Right renal cortex interstitium (tissue), 3 donors: ENCODE measurements at places on chromosomes 16 and 17.

DNA sequence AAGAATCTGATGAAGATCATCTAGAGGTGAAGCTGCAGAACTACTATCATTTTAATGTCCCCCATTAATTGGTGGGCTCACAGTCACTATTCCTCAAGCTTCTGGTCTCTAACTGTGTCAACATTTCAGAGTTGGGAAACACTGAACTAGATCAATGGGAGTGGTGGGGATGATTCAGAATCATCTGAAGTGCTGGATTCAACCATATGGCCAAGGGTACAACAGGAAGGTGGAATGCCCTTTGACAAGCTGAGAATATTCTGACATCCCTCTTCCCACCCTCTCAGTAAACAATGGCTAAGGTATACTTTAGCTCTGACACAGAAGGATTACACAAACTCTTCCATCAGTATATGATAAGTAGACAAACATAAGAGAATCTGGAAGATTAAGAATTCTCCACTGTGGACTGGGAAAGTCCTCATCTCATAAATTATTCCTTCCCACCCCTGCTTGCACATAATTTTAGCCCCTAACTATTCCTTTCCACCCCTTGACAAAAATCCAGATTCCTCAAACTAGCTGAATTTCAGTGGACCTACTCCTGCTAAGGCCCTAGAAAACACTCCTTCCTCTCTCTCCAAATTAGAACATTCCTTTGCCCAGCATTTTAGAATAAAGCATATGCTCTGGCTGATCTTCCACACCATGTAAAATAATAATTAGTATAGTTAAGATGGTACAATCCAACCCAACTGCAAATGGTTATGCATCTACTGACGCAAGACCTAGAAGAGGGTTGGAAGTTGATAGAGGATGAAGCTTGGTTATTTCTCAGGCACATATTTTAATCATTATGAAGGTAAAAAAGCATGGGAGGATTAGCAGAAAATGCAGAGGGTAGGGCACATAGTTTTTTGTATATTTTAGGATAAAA, 16.3 kb upstream of the RFFL start:
- no peak for DNase-seq

DNA sequence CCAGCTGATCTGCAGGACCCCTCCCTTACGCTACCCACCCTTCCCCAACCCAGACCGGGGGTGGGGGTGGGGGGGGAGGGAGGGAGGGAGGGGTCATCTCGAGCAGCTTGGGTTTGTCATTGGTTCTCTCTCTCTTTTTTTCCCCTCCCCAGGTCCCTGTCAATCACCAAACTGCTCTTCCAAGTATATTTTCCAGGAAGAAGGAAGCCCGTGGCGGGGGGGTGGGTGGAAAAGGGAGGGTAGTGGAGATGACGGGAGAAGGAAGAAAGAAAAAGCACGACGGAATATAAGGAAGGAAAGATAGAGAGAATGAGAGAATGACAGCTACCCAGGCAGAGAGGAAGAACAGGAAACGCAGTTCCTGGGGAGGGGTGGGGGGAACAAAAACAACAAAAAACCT, 17.9 kb downstream of the SALL1 start:
- no peak for DNase-seq

GRCh38 chr16:46496701-46497100, 124.5 kb downstream of the SHCBP1 start:
- DNase-seq: no peak

- no peak for DNase-seq
These were observed 91.3 kb upstream of the ZNF750 start for GRCh38 chr17:82930924-82931698.

GRCh38 chr16:87457709-87458423, 35.0 kb downstream of the ZCCHC14 start:
- no peak for DNase-seq

- no peak for DNase-seq
These were observed 168.0 kb upstream of the IRX3 start for GRCh38 chr16:54454616-54455015.

DNA sequence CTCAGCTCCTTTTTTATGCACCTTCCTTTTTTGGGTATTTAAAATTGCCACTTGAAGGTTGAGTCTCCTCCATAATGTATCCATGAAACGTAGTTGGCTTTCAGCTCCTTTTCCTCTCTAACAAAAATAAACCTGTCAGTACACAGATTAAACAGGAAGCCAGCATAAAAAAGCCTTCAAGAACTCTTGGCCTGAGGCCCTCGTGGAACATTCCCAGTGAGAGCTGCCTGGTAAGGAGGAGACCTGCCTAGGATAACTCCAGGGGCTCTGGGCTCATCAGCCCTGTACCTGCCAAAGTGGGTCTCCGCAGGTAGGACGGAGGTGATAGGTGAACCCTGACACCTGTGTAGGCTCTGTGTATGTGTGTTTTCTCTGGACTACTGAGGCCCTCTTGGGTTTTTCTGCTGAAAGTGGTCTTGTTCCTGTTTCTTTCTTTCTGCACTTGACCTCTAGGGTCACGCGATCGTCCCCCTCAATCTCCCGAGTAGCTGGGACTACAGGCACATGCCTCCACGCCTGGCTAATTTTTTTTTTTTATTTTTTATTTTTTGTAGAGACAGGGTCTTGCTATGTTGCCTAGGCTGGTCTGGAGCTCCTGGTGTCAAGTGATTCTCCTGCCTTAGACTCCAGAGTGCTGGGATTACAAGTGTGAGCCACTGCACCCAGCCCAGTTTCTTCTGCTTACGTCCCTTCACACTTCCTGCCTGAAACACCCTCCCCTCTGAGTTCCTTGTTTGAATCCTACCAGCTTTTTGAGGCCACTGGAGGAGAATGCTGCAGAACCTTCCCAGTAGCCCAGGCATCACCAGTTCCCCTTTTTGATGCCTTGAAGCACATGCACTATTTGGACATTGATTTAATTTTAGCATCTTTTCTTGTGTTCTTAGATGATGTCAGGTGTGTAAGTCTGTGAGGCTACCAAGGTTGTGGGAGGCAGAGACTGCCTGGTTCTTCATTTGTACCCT, 9.8 kb downstream of the PGS1 start:
- no peak for DNase-seq

DNA sequence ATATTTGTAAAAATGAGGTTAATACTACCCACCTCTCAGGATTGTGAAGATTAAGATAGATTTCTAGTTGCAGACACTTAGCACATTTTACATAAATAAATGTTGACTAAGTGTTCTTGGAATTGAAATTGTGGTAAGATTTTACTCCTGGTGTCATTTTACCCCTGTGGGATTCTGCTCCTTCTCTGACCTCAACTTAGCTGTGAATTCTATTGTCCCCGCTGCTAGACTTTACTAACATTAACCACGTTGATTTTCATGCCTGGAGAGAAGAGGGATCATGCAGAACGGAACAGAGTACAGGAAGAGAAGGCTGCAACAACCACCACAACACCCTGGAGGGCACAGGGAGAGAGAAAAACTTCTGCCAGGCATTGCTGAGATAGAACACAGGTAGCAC, 2.1 kb upstream of the TOM1L1 start:
- no peak for DNase-seq

GRCh38 chr16:51523400-51523799, 372.3 kb upstream of the SALL1 start:
- DNase-seq: no peak

- DNase-seq: no peak
These were observed 13.4 kb upstream of the CD300A start for GRCh38 chr17:74452841-74453661.

- DNase-seq: no peak
These were observed 1100.6 kb upstream of the RBFOX1 start for GRCh38 chr16:6232056-6232455.

- DNase-seq: no peak
These were observed 2.2 kb downstream of the NT5M start for GRCh38 chr17:17305281-17305801.

DNA sequence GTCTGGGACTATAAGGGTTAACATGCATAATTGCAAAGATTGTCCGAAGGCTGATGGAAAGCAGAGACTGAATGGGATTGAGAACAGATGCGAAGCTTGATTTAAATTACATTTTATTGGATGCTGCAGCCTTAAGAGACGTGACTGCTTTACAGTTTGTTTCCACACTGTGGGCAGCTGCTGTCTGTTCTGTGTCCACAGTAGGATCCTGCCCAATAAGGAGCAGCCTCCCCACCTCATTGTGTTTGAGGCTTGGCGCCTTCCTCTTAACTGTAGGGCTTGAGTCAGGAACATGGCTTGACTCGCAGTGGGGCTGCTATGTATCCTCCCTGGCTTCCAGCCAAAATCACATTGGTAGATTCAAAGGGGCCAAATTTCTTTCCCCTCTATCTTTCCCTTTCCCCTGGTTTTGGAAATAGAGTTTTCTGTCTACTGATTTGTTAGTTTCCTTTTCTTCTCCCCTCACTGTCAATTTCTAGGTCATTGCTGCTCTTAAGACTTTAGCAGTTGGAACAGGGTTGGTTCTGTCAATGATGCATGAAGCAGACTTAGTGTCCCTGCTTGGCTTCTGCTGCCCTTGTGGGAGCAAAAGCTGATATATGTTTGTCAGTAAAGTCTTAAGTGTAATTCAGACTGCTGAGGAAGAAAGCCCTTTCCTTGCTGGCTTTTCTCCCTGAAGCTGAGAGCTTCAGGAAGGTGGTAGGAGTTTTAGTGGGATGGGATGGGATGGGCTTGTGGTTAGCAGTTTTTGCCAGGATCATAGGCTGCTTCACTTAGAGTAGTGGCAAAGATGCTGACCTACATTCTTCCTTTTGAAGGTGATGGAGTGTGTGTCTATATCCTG, 5.0 kb upstream of the RARA start:
- no peak for DNase-seq

DNA sequence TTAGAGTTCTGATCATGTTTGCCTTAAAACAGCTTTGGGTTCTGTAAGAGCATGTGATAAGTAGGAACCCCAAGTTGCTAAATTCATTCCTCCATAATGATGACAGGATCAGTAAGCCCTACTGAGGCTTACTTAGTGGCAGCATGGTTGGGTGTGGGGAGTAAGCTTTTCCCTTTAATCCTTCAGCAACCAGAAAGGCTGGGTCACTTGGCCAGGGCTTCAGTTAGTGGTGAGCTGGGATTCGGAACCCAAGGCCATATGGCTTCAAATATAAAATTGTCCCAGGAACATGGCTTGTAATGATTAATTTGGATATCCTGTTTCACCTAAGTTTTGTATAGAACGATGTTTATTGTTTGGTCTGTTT, 850 bp downstream of the GINS3 start:
- DNase-seq: no peak

- no peak for DNase-seq
These were observed 299.5 kb downstream of the IRF8 start for GRCh38 chr16:86198206-86199118.

DNA sequence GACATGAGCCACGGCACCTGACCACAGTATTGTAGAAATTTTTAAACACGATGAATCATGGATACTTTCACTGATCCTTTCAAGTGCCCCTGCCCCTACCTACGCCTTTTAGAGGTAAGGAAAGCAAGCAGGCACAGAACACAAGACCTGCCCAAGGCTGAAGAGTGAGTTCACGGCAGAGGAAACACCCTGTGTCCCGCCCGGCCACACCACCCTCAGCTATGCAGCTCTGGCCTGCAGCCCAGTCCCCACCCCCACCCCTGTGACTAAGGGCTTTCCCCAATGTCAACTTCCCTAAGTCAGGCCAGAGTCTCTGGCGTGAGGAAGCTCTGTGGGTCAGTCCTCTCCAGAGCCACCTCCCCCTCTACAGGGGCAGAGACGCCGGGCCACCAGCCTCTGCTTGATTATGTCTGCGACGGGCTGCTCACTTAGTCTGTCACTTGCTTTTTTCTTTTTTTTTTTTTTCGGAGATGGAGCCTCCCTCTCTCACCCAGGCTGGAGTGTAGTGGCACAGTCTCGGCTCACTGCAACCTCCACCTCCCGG, 8.4 kb downstream of the SLC16A5 start:
- no peak for DNase-seq

DNA sequence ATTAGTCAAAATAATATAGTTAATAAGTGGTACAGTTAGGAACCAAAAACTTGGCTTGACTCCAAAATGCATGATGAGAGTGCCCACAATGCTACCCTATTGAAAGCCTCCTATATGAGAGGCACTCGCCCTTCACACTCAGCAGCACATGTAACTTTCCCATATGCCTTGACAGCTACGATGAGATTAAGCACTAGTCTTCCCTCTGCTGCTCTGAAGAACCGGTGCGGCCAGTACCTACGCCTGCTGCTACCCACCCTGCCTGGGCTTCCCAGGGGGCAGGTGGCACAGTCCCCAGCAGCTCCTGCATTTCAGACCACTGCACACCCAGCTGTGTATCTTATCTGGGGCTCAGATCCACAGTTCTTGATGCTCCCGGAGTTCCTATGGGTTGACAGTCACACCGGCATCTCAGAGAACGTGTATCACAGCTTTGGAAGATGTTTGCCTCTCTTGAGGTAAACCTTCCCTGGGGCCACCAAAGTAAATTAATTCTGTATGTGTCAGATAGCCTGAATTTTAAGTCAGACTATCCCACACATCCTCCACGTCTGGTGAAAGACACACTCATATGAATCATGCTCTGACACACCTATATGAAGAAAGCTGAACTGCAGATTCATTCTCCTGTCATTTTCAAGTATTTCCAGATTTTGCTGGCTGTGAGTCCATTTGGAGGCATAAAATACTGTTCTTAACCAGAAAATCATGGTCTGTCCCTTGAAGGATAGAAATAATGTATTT, 77.8 kb downstream of the MYH10 start:
- no peak for DNase-seq

GRCh38 chr17:65013613-65014391, 42.7 kb downstream of the GNA13 start:
- no peak for DNase-seq

- no peak for DNase-seq
These were observed 119.2 kb downstream of the MAP2K6 start for GRCh38 chr17:69533481-69534234.

DNA sequence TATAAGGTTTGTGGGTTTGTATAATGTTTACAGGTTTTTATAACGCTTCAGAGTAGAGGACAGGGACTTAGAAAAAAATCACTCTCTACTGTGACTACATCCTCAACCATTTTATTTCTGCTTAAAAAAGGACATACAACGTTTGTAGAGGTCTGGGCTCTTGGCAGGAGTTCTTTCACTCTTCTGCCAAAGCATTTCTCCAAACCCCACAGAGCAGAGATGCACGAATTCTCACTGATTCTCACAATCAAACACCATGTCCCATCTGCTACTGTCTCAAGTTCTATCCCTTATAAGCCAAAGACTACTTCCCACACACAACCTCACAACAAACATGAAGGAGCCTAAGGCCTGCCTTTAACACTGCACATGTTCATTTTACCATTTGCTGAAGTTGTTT, 7.0 kb upstream of the ANKFY1 start:
- DNase-seq: no peak

DNA sequence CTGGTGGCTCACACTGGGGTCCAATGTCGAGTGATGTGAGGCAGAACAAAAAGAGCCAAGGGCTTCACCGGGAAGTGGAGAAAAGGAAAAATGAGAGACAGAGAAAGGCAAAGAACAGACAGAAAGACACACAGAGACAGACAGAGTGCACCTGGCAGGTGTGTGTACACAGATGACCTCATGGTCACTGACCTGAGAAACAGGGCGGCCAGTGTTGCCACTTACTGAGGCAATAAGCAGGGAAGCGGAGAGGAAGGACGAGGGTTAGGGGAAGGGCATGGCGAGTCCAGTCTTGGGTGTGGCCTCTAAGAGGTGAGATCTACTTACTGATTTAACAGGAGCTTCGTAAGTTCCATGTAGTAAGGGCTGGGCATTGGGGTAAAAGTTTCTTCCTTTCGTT, 7.5 kb downstream of the GINS2 start:
- no peak for DNase-seq

GRCh38 chr17:60395508-60396065, 3.7 kb upstream of the USP32 start:
- no peak for DNase-seq
